ENCODE measurements at places on chromosomes 2 and 18.

- no peak for ATAC-seq
Observed at GRCh38 chr2:235274023-235274422, 219.8 kb upstream of the AGAP1 start.

- no peak for ATAC-seq
Observed at GRCh38 chr2:148555622-148556294, 88.8 kb upstream of the EPC2 start.

DNA sequence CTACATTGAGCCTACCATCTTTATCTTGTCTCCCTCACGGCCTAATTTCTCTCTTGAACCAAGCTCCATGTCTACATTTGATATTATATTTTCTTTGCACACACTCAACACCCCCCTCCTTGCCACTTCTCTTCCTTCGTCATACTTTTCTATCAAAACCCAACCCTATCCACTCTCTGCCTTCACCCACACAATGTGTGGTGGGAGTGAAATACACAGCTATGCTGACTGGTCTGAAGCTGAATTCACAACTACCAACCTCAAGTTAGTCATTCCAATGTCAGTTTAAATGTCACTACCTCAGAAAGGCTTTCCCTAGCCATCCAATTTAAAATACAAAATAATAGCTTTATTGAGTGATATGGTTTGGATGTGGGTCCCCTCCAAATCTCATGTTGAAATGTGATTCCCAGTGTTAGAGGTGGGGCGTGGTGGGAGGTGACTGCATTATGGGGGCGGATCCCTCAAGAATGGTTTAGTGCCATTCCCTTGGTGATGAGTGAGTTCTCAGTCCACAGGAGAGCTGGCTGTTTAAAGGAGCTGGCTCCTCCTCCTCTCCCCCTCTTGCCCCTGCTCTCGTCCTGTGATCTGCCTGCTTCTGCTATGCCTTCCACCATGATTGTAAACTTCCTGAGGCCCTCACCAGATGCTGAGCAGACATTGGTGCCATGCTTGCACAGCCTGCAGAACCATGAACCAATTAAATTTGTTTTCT is 112.1 kb downstream of the DTNB start:
- ATAC-seq: peak; percentile 81

- no peak for ATAC-seq
Observed at GRCh38 chr18:8752329-8752728, 47.0 kb downstream of the MTCL1 start.

DNA sequence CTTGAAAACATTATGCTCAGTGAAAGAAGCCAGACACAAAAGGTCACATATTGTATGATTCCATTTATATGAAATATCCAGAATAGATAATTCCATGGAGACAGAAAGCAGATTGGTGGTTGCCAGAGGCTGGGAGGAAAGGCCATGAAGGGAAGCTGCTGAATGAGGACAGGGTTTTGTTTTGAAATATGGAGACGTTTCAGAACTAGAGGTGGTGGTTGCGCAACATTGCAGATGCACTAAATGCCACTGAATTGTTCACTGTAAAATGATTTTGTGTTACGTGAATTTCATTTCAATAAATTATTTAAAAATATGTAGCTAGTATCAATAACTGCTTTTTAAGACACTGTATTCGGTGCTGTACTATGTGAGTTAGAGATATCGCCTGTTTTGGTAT is 101.7 kb upstream of the ZNF236 start:
- no peak for ATAC-seq

- no peak for ATAC-seq
Observed at GRCh38 chr2:237878321-237879057, 19.1 kb downstream of the RAMP1 start.

- no peak for ATAC-seq
Observed at GRCh38 chr18:29594493-29594892, 1417.6 kb upstream of the CDH2 start.

All from activated CD4-positive, CD25-positive, alpha-beta regulatory T cell treated with anti-CD3 and anti-CD28 coated beads, Interleukin-2, amount 50 U/mL, for 24 hours (primary cell).